Left cardiac atrium (tissue), 4 donors: ENCODE measurements at places on chromosomes 1 and 21.

DNA sequence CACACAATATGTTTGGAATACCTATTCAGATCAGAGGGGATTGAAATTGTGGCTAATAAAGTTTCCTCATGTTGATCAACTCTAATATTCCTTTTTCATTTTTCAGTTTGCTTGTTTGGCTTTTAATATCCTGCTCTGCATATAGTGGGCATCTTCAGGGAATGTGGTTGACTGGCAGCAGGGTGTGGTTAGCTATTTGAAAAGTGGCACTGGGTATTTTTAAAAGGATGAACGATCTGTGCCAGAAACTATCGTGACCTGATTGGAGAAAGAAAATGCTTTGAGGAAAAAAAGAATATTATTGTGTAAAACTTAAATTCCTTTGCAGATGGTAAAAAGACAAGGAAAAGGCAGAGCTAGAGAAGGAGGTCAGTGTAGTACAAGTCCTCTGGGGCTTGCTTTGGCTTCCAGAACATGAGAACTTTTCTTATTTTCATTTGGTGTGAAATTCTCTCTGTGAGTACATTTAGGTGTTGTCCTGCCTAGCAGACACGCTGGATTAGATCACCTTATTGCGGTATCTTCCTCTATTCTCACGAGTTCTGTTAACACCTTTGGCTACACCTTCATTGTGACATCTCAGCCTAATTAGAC is 329.7 kb upstream of the SNX7 start:
- DNase-seq, result no peak

GRCh38 chr1:110094931-110095654 is 17.1 kb upstream of the UBL4B start:
- no peak for DNase-seq

GRCh38 chr1:22673486-22674409 is 20.7 kb downstream of the C1QB start:
- peak; percentile 55 for DNase-seq

DNA sequence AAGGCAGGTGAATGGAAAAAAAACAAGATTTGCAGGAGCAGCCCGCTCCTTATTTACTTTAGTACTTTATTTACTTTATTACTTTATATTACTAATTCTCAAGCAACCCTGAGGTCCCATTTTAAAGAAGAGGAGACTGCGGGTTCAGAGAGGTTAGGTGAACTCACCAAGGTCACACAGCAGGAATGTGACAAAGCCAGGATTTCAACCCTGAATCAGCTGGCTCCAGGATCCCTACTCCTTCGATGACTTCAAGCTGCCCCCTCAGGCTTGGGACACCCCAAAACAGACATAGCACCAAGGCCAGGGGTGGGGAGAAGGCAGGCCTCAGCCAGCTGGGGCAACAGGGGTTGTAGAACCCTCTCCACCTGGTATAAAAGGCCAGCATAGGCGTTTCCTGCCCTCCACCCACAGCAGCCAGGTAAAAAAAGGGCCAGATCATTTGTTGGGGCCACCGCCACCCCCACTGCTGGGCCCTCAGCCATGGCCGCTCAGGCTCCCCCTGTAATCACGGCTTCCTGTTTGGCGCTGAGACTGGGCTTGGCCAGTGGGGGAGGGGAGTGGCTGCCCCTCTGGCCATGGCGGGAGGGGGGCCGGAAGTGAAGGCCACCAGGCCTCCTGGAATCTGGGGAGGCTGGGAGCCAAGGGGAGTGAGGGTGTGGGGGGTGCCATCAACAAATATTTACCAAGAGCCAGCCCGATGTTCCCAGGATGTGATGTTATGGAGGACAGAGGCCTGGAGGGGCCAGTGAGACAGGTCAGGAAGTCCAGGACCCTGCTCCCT is 6.6 kb downstream of the SDC3 start:
- peak; percentile 74 for DNase-seq

- no peak for DNase-seq
These were observed 69.4 kb upstream of the SOX13 start for GRCh38 chr1:204003536-204003935.
